Effector CD4-positive, alpha-beta T cell (primary cell): ENCODE measurements at places on chromosomes 11 and 22.

DNA sequence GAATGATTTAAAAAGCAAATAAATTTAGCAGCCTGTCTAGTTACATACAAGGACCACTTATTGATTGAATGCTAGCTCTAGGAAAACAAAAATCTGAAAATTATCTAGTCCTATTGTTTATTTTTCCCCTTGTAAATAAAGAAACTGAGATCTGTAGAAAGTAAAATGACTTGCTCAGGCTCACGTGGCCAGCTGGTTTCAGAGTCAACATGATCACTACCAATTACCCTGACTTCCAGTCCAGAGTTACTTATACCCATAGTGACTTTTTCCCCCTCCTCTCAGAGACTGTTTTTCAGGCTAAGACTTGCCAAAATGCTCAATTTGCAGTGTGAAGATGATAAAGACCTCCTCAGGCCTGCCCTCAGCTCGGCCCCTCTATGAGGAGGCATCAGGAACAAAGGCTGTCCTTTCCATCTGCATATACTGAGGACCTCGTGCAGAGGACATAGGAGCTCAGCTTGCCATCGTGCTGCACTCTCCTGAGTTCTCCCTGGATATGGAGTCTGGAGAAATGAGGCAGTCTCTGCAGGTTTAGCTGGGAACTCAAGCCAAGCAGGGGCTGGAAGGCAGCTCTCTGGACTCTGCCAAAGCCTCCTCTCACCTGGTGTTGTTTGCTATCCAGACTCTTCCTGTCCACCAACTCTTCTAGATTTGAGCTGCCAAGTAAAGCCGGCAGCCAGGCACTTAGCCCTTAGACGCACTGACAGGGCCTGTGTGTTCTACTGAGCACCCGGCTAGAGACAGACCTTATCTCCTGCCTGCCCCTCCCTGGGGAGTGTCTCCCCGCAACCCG is 883.3 kb downstream of the NTM start:
- DNase-seq = no peak

- no peak for DNase-seq
Observed at GRCh38 chr22:27335102-27335660, 466.4 kb downstream of the MN1 start.

- DNase-seq = no peak
Observed at GRCh38 chr11:103898577-103899336, 137.7 kb upstream of the DDI1 start.

GRCh38 chr11:133819114-133819513 is 26.2 kb downstream of the SPATA19 start:
- no peak for DNase-seq

GRCh38 chr11:63729326-63729725 is 39.2 kb downstream of the ZFTA start:
- no peak for DNase-seq
